ENCODE measurements at places on chromosomes 13 and 19.
A peak's percentile ranks its signal among the peaks of the same experiment; 100 is the strongest.

DNA sequence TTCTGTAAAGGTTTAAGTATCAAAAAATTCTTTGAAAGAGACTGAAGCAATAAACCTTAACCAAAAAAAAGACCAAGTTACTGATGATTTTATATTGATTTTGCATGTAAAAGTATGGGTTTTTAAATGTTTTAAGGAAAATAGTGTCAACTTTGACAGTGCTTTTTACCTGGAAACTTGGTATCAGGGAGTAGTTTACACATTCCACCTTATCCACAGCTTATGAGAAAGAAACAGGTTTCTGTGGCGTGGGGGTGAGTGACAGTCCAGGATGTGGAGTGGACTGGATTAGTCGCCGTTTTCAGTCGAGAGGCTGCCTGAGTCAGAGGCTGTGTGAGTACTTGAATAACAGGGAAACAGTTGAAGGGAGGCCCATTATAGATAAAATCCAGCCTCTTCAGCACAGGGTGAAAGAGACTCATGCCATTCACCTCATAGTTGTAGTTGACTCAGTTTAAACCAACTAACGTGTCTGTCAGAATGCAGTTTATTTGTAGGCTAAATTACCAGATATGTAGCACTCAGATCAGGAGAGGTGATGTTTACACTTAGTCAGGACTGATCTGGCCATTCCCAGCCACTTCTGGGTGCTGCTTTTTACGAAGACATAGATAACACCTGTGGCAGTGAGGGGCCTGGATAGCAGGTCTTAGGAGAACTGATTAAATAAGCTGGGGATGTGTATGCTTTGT is 595 bp upstream of the GPR183 start:
- no peak for DNase-seq

GRCh38 chr13:113124211-113124970 is 1.8 kb downstream of the F10 start:
- no peak for DNase-seq

DNA sequence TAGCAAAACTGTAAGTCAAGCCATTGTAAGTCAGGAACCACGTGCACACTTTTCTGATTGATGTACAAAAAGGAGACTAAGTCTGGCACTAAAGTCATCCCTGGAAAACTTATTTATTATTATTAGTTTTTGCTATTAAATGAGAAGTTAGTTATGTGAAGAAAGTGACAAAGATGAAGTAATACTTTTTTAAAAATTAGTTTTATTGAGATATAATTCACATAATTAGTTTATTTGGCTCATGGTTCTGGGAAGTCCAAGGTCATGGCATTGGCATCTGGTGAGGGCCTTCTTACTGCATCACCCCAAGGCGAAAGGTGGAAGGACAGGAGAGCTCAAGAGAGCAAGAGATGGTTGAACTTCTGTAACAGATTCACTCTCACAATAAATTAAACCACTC is 36.9 kb downstream of the GARRE1 start:
- DNase-seq: no peak

DNA sequence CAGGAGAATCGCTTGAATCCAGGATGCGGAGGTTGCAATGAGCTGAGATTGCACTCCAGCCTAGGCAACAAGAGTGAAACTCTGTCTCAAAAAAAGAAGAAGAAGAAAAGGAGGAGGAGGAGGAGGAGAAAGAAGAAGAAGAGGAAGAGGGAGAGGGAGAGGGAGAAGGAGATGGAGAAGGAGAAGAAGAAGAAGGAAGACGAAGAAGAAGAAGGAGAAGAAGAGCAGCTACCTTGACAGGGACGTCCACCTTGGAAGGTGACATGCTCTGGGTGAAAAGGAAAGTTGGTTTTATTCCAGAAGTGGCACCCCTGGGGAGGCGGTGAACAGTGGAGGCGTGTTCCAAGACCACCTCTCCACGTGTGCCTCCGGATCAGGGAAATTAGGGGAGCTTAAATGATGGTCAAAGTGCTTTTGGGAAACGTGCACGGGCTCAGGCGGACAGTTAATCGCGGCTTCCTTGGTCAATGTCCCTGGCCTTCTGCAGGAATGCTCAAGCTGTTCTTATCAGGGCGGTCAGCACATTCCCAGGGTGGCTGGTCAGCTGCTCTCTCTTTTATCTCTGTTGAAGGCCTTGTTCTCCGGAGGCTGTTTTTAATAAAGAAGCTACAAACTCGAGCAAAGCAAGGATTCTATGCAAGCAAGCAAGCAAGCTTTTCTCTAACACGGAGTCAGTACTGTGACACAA is 78.9 kb upstream of the PEG3 start:
- DNase-seq: no peak

DNA sequence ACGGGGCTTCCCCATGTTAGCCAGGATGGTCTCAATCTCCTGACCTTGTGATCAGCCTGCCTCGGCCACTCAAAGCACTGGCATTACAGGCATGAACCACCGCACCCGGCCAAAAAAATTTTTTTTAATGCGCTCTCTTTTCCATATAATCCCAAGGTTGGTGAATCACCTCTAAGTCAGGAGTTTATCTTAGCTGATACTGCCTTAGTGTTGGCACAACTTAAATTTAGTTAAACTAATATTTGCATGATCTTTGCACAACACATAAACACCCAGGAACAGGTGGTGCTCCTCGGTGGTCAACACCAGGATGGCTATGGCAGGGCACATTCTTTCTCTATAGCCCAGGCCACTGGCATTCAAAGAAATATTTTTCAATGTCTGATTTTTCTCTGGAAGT is 24.1 kb upstream of the PSG7 start:
- no peak for DNase-seq

- peak; percentile 94 for DNase-seq
Observed at GRCh38 chr19:38233740-38234251, 9.8 kb upstream of the DPF1 start.

GRCh38 chr13:97901716-97902115 is 51.8 kb upstream of the IPO5 start:
- DNase-seq: no peak

DNA sequence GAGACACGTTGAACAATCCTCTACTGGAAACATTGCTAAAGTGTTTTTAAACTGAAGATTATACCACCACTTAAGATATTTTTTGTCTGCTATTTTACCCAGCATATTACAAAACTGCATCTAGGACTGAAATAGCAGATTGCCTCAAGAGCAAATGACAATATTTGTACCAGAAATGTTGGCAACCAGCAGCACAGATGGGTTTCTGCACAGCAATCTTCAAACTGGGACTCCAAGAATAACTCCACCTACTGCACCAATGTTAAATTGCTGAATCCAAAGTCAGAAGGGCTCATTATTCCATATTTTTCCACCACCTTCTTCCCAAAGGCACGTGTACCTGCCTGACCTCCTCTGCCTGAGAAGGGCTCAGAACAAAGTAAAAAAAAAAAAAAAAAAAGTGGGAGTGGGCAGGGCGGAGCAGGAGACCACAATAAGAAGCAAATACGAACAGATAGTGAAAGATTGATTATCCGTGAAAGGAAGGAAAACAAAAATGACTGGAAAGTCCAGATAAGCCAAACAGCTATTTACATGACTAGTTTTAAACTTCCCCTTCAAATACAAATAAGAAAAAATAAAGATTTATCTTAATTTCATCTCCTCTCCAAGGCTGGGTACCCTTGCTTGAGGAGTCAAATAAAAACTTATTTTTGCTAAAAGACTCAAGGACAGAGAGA is 79.4 kb downstream of the FOXO1 start:
- no peak for DNase-seq

DNA sequence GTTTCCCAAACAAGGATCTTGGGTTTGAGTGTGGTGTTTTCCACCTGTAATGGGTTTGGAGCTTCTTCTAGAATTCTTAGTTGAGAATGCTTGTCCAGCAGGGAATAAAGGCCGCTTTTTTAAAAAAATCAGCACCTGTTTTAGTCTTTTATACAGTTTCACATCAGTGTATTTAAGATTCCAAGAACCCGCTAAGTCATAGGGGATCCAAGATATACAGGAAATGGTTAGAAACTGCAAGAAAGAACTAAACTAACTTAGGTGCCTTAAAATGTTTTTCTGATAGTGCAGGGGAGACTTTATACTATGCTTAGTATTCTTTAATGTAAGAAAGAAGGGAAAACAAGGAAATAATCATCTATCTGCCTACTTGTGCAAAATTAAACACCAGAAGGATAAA is 74.7 kb downstream of the C13orf42 start:
- DNase-seq: no peak

DNA sequence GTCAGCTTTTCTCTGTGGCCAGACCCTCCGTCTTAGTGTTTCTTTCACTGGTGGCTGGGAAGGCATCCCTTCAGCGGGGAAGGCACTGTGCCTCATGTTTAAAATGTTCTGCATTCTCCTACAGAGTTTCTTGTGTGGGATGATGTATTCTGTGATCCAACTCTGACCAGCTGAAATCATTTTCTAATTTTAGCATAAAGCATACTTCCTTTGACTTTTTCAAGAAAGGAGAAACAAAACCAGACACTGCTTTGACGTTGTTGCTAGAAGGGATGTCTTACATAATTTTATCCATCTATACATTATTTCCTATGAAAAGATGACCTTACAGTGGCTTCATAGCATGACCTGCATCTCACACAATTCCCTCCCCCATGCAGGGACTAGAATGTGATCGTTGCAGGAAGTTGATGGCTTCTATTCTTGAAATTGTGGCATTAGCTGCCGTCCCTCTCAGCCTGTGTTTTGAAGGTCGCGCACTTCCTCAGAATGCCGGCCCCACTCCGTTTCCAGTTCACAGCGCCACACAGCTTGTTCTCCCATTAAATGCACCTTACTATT is 38.6 kb upstream of the TEX29 start:
- DNase-seq: no peak

DNA sequence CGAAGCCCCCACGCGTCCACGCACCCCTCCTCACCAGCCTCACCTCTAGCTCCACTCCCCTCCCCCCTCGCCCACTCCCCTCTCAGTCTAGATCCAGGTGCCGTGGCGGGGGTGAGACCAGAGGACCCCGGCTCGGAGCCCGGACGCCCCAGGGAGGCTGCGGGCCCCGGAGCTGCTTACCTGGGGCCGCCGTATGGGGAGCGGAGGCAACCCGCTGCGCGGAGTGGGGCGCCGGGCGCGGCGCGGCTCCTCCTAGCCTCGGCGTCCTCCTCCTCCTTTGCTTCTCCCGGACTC is 353 bp downstream of the ENOX1 start:
- no peak for DNase-seq

GRCh38 chr19:20503476-20503875 is 62.1 kb downstream of the ZNF737 start:
- DNase-seq: no peak

- DNase-seq: no peak
Observed at GRCh38 chr13:20231839-20232555, at the start of gene GJB6. GJB6 (minus strand) TSS chr13:20232319; CDS start chr13:20223480, 8,839 bp downstream.

- DNase-seq: no peak
Observed at GRCh38 chr13:87827479-87827878, 156.3 kb downstream of the SLITRK5 start.

GRCh38 chr19:47776568-47776967 is 1.9 kb upstream of the SELENOW start:
- DNase-seq: no peak

DNA sequence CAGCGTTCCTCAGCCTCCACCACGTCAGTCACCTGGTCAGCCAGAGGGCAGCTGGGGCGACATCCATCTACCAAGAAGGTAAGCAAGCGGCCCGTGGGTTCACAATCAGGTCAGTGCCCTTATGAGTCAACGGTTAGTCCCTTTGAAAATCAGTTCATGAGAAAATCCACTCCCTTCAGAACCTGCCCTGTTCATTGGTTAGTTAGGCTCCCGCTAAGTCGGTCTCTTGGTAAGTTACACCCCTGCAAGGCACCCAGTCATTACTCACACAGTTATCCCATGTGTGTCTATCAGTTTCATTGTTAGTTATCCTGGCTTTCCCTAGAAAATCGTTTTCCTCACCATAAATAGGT is 564 bp downstream of the SIGLECL1 start:
- DNase-seq: no peak

DNA sequence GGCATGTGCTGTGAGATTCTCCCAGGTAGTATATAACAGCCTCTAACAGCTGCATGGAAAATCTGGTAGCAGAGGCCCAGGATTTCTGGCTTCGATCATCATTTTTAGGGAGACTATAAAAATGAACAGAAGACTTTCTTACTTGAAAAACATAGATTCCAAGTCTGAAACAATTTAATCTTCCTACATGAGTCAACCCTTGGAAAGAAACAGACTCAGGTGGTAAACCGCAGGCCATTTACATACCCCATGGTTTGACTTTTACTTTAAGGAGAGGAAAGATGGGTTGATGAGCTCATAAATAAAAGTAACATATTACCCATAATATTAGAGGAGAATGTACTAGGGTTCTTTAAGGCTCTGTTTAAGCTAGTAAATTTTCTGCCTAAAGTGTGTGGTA is 121.6 kb downstream of the CYSLTR2 start:
- no peak for DNase-seq

GRCh38 chr13:66378894-66379293 is 851.2 kb downstream of the PCDH9 start:
- no peak for DNase-seq

- DNase-seq: no peak
Observed at GRCh38 chr13:113058988-113059850, 46.4 kb upstream of the F7 start.

DNA sequence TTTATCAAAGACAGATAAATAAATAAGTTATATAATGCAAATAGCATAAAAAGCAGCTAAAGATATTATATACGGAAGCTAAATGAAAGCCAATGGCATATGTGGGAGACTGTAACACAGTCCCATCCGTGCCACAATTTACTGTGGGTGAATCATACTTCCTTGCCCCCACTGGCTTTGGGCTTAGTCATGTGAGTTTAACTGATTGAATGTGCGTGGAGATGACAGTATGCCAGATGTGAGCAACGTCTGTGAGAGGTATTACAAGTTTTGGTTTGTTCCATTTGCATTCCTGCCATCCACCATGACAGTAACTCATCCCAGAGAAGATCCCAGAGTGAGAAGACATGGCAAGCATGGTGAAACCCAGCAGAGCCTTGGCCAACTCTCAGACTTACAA is 340.0 kb downstream of the SUCLA2 start:
- no peak for DNase-seq

GRCh38 chr19:5839065-5840017 is at the start of gene FUT6:
FUT6 (minus strand) TSS chr19:5839702; CDS start chr19:5832567, 7,135 bp downstream.
- DNase-seq: no peak

DNA sequence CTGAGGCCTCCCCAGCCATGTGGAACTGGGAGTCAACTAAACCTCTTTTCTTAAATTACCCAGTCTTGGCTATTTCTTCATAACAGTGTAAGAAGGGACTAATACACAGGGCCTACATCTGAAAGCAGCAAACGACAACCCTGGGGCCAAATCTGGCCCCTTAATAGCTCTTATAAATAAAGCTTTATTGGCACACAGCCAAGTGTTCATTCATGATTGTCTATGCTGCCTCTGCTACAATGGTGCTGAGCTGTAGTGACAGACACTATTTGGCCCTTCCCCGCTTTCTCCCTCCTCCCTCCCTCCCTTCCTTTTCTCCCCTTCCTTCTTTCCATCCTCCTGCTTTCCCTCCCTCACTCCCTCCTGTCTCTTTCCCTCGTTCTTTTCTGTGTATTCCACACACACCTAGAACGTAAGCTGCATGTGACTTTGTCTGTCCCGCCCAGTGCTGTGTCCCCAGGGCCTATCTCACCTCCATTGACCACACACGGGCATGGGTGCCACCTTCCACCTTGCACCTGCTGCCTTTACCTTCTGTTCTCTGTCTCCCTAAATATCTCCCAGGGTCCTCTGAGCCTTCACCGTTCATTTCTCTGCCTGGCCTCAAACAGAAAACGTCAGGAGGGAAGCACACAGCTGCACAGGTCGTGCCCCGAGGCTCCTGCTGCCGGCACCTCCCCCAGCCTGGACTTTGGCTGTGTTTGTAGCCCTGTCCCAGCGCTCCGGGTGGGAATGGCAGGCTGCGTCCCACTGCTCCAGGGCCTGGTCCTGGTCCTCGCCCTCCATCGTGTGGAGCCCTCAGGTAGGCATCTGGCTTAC is at the start of gene PROZ:
Gene PROZ, plus strand, starts transcription at position 720 of the 819 bp plus-strand sequence. Its CDS starts 13 bp downstream, at position 733.
- no peak for DNase-seq
